ENCODE measurements at places on chromosomes 6 and 20.

DNA sequence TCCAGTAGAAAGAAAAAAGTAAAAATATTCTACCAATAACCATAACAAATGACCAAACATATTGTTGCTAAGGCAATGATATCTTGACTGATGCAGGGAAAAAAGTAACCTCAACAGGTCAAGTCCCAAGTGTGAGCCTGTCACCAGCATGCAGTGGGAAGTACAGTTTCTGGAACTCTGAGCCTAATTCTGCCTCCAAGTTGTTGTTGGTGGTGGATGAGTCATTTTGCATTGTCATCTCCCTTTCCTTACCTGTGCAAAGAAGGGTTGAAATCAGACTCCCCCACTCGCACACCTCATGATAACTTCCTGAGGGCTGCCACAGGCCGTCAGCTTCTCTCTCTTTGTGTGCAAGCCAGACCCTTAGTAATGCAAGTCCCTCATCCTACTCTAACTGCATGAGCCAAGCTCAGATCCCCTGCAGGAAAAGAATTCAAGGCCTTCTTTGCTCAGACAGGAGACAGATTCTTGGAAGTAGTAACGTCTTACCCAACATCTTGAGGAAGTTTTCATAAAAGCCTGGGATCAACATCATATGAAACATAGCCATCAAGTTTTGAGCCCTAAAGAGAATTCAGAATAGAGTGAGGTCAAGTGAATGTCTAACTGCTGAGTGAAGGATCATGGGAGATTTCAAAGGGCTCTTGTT is 207.6 kb upstream of the FOXA2 start:
- DNase-seq, result no peak

DNA sequence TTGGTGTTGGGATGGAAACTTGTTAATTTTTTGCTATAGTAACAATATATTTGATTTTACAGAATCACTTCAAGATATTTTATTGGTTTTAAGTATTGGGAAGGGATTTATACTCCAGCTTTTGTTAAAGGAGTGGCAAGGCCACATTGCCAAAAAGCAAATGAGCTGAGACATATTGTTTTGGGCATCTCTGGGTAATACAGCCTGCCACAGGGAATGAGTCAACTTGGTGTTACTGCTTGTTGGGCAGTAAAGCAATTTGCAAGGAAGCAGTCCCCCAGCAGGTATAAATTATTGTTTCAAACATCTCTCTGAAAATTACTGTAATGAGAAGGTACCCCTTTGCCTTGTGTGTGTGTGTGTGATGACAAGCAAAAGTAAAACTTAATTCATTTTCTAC is 868.3 kb upstream of the FLRT3 start:
- no peak for DNase-seq

GRCh38 chr20:57882451-57883161 is 172.8 kb upstream of the PMEPA1 start:
- no peak for DNase-seq

DNA sequence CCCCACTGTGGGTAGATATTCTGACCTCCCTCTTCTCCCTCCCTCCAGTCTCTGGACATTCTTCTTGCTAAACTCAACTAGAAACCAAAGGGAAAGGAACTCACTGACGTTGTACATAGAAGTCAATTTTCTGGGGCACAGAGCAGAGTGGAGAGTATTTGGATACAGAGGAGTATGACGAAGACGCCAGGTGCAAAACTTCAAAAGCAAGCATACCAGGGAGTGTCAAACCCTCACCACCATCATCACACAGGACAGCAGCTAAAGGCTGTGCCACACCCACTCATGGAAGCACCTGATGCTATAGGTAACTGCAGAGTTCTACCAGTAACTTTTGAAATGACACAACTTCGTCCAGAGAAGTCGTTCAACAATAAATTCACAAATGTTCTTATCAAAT is 64.8 kb downstream of the FYN start:
- DNase-seq, result no peak

DNA sequence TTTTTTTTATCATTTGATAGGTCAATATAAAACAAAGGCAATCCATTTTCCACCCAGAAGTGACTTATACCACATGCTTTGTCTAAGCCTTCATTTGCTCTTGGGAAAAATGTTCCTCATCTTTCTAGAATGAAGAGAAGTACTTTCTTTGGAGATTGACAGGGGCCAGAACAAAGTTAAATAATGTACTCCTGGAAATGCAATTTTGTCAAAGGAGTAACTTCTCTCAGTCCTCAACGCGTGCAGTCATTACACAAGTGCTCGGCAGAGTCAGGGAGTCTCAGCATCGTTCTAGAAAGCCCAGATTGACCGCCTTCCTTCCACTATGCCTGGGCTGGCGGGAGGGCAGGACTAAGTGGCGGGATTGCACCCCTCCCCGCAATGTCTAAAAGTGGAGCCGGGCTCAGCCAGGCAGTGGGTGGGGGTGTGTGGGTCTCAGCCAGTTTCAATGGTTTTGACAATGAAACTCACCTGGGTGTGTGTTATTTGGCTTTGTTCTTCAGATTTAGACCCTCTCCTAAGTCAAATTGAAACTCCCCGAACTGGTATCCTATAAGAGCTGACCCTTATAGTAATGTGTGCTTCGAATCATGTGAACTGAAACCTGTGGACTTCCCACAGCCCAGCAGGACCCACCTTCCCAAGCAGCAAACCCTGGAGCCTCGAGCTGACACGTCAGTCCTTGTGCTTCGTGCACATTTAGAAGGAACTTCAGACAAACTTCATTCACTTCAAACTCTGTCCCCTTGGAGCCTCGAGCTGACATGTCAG is 63.2 kb upstream of the DUSP22 start:
- DNase-seq, result no peak

DNA sequence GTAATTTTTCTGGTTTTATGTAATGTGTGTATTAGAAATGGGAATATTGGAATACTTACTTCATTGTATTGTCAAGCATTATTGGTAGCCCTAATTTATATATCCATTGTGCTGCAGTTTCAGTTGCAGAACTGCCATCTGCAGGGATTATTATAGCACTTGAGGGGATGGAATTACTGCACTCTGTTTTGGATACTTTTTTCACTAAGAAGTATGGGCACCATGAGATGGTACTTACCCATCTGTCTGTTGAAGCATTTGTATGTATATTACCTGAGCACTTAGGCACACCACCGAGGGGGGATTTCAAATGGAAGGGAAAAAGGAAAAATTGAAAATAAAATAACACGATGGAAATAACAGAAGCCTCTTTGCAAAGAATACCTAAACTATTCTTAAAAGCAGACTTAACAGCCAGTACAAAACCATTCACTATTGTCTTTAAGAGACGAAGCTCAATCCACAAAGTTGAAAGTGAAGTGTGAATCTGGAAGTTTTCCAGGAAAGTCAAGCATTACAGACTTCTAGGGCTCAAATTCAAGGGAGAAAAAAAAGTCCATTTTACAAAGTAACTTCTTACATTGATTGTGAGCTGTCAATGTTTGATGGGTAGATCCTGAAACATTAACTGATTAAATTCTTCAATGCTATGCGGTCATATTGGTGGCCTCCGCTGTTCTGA is 318.7 kb downstream of the SOX4 start:
- no peak for DNase-seq

GRCh38 chr6:36209606-36210005 is 13.1 kb downstream of the BRPF3 start:
- DNase-seq, result no peak

DNA sequence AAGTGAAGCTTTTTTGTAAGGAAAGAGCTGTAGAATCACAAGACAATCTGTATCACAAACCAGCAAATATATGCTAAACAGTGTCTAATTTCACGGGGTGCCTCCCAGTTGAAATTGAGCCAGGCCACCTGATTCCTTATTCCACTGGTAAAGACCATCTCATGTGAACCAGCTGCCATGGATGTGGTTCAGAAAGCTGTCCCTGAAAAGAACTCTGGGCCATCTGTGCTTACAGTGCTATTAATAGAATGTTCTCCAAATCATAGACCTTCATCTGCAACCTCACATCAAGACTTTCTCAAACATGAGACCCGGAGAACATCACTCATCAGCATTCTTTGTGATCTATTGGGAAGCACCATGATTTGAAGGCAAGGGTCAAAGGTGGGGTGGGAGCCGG is 89.7 kb downstream of the FBXO5 start:
- DNase-seq, result no peak

- no peak for DNase-seq
These were observed 7.9 kb downstream of the GPLD1 start for GRCh38 chr6:24481449-24481848.

DNA sequence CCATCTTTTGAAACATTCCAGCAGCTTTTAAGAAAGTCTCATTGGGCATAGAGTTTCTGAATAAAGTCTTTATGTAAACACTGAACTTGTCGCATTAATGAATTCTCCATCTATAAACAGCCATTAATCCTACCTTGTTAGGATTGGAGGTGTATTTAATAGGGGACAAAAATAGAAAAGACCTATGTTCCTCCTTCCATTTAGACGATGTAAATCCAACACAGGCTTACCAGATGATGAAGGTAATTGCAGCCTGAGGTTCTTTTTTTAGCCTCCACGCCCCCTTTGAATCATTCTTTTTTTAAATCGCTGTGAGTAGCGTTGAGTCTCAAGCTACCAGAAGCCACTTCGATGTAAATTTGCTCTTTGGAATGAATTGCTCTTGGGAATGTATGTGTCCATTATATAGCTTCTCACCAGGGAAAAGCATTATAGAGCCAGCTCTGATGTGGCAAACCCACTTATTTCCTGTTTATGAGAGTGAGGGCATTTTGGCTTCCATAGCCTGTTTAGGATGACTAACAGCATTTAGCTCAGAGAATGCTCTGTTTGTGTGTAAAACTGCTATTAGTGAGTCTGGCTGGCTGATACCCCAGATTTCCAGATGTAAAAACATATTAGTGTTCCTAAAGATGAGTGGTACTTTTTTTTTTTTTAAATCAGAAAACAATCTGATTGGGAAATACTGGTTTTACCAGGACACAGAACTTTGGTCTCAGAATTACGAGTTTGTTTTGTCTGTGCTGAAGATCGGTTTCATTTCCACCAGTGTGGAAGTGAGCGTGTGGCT is 74.9 kb upstream of the CLDN20 start:
- no peak for DNase-seq

DNA sequence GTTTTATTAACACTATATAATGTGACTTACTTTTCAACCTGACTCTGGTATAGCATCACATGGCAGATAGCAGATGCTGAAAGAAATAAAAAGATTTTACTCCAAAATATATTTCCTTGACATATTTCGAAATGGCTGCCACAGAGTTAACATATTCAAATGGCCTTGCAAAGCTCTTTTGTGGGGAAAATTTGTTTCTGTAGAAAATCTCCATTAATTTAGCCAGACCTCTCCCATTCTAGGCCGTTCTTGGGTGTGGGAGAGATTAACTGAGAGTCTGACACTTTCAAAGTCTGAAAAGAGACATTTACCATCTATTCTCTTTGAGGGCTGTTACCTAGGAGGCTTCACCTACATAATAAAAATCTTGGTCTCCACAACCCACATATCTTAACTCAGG is 217.2 kb downstream of the OTOR start:
- no peak for DNase-seq

GRCh38 chr6:137808191-137808590 is 58.9 kb upstream of the TNFAIP3 start:
- DNase-seq, result no peak

DNA sequence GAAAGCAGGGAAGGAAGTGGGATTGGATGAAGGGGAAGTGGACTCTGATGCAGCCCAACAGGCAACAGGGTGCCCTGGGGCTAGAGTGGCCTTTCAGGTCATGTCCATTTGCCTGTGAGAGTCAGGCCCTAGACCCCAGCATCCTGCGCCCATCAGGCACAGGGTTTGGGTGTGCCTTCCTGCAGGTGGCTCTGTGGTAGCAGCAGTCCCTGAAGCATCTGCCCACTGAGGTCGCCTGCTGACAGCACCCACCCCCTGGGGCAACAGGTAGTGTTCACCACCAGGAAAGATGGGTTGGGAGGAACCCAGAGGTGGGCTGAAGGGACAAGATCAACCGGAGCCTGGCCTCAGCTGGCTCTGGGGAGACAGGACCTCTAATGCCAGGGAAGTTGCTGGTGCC is 3.6 kb downstream of the PACSIN1 start:
- DNase-seq, result no peak

- DNase-seq, result no peak
These were observed 150.3 kb downstream of the CDK19 start for GRCh38 chr6:110664933-110665332.

DNA sequence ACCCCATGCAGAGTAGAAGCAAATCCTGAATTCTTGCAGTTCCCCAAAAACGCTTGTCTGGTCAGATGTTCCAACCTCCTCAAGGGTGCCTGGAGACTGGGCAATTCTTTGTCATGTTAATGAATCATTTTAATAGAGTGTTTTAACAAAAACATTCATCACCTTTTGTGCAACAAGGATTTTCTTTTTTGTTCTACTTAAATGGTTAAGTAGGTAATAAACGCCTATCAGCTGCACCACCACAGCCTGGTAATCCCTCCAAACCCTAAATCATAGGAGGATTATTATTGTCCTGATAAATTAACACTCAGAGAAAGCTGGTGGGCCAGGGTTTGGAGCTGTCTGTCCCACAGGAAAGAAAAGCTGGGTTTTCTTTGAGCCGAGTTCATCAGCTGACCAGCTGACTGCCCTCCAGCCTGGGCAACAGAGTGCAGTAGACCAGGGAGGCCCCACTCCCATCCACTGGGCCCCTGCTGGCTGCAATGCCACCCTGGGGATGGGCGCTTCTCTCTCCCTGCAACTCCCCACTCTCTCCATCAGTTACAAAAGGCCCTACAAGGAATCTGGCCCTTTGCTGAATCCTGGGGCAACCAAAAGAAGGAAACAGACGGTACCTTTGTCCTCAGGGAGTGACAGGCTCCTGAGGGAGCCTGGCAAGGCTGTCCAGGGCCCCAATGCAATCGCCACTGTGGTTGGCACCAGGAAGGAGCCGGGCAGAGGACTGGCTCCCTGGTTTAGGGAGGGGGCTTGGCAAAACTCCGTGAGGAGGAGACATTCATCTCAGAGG is 23.1 kb upstream of the BMP7 start:
- peak; percentile 70 for DNase-seq

GRCh38 chr6:131958542-131959470 is 7.6 kb upstream of the CCN2 start:
- DNase-seq, result no peak

DNA sequence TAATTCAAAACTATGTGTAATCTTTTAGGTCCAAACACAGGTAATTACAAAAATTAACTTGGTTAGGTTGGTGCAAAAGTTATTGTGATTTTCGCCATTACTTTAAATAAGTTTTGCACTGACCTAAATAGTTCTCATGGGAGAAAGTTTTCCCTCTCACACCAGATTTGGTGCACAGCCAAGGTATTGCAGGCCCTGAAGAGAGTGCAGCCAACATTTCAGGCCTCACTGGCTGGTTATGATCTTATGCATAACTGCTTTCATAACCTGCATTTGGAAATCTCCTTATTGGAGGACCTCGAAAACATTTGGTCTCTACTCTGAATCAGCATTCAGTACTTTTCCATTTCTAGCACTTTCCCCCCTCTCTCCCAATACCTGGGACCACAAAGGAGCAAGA is 993.1 kb upstream of the MANEA start:
- DNase-seq, result no peak

GRCh38 chr20:57601211-57601570 is 19.0 kb downstream of the ZBP1 start:
- DNase-seq, result no peak

Data from hippocampal formation (tissue), 2 donors.